Stimulated activated CD8-positive, alpha-beta memory T cell treated with anti-CD3 and anti-CD28 coated beads, Interleukin-7, amount 100 ng/mL, for 4 hours (primary cell): ENCODE measurements at places on chromosomes 2 and 18.
A peak's percentile ranks its signal among the peaks of the same experiment; 100 is the strongest.

GRCh38 chr2:29314816-29315571, 199.8 kb downstream of the CLIP4 start:
- peak; percentile 15 for DNase-seq

DNA sequence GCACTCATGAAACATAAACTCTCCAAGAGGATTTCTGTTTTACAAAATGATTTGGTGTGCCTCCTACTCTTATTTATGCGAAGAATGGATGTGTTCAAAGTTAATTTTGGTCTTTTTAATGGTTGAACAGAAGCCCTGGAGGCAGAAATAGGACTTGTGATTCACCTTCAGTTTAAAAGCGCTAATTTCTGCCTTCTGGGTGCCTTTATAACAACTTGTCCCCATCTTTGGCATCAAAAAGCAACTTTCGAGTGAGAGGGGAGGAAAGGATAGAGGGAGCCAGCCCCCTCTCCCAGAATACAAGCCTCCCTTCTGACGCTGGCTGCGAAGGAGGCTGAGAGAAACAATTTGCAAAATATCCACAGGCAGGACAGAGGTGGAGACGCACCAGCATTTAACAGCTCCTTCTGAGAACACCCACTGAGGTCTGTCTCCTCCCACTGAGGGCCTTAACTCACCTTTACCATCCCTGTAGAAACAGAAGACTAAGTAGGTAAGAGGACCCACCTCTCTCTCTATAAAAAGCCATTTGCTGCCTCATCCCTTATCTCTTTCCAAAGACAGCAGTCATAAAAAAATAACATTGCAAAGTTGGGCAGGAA, 24.3 kb upstream of the BCL11A start:
- no peak for DNase-seq

GRCh38 chr2:104504331-104505073, 349.4 kb upstream of the POU3F3 start:
- DNase-seq, result no peak

- no peak for DNase-seq
Observed at GRCh38 chr2:71901466-71901865, 246.2 kb downstream of the CYP26B1 start.

DNA sequence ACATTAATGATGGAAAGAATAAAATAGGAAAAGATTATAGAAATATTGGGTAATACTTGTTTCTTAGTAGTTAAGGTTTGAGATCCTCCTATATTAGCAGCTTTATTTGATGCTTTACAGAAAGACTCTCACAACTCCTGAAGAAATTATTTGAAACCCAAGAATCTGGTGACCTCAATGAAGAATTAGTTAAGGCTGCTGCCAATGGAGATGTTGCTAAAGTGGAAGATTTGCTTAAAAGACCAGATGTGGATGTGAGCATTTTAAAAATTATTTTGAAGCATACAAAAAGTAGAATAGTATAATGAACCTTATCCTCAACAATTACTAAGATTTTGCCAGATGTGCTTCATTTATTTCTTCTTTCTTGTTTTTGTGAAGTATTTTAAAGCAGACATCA, 59.1 kb downstream of the MIB1 start:
- no peak for DNase-seq

GRCh38 chr2:241890524-241891235, 21.2 kb downstream of the RTP5 start:
- no peak for DNase-seq

GRCh38 chr2:80926168-80926567, 621.6 kb upstream of the LRRTM1 start:
- DNase-seq, result no peak

DNA sequence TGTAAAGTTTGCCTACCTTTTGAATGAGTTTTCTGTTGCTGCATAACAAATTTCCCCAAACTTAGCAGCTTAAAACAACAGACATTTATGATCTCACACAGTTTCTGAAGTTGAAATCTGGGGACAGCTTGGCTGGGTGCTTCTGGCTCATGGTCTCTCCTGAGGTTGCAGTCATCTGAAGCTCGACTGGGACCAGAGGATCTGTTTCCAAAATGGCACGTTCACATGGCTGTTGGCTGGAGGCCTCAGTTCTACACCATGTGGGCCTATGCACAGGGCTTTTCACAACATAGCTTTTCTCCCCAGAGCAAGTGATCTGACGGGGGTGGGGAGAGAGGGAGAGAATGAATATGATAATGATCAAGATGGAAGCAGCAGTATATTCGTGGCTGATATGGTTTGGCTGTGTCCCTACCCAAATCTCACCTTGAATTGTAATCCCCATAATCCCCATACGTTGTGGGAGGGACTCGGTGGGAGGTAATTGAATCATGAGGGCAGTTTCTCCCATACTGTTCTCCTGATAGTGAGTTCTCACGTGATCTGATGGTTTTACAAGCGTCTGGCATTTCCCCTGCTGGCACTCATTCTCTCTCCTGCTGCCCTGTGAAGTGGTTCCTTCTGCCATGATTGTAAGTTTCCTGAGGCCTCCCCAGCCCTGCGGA, 3.5 kb downstream of the RALB start:
- DNase-seq, result no peak

GRCh38 chr2:153543635-153544071, 65.1 kb upstream of the RPRM start:
- no peak for DNase-seq

DNA sequence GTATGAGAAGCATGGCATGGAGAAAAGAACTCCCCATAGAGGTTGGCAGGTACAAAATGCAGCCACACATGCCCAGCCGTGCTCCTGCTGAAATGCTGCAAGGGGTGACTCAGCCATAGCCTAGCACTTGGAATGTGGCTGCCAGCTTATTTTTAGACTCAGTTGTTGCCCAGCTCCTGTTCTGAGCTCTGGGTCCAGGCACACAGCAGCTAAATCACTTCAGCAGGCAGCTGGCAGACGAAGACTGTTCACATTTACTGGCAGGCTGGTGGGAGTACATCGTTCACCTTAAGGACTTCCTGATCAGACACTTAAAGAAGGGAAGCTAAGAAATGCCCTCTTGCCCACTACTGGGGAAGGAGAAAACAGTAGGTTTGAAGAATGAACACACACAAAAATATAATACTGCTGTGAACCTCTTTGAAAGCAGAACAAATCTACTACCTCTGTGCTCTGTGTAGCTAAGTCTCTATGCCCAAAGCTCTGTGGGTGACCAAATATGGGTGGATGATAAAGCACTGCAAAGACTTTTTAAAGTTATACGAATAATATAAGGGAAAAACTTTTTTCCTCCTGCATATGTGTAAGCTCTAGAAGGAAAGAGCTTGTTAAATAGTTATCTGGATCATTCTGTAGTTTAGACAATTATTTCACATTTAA, 146.1 kb downstream of the LNPK start:
- DNase-seq, result no peak
